ENCODE measurements at places on chromosomes 16 and 17.

- no peak for DNase-seq
Observed at GRCh38 chr17:6101706-6102105, 31.5 kb downstream of the WSCD1 start.

- DNase-seq = no peak
Observed at GRCh38 chr17:72004611-72005331, 116.0 kb upstream of the SOX9 start.

- no peak for DNase-seq
Observed at GRCh38 chr16:2966808-2967191, 2.3 kb upstream of the PAQR4 start.

DNA sequence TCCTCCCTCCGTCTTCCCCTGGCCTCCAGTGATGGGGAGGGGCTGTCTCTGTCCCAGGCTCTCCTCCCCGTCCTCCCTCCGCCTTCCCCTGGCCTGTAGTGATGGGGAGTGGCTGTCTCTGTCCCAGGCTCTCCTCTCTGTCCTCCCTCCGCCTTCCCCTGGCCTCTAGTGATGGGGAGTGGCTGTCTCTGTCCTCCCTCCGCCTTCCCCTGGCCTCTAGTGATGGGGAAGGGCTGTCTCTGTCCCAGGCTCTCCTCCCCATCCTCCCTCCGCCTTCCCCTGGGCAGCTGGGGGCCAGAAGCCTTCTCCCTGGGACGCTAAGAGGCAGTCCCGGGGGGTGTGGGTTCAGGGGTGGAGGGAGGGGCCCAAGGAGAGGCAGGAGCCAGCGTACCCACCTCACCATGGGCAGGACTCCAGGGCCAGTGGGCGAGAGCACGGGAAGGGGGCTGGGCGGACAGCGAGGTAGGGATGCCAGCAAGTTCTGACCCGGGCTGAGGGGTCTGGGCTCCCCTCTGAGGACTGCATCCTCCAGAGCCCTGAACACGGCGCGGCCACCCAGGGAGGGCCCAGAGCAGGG, 14.8 kb downstream of the UTS2R start:
- no peak for DNase-seq

DNA sequence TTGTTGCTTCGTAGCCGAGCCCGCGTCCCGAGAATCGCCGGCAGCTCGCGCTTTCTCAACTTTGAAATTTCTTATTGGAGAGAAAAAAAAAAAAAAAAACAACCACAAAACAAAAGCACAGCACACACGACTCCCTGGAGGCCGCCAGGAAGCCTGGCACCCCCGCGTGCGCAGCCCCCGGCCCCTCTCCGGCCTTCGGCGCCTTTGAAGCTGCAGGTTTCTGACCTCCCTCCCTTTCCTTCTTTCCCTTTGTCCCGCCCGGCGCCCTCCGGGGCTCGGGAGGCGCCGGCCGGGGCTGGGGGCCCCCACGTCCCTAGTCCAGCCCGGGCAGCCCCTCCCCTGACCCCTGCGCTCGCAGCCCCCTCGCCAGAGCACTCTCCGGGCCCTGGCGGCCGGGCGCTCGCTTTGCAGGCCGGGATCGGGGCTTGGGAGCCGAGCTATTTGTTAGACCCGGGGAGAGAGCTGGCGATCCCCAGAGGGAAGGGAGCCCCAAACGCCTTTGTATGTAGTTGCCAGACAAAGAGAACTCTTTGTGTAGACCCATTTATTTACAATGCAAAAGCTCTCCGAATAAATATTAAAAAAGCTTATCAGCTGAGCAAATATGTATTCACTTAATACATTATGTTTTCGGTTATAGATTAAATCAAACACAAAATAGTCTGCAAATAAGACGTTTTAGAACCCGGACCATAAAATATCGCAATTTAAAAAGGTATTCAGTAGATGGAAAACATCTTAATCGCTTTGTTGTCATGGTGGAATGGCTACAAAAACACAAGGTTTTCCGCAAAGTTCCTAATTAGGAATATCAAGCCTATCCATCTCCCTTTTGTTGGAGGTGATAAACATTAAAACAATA, 2.3 kb downstream of the BAHCC1 start:
- DNase-seq = no peak

- no peak for DNase-seq
Observed at GRCh38 chr17:79986411-79987186, 49.1 kb downstream of the TBC1D16 start.

DNA sequence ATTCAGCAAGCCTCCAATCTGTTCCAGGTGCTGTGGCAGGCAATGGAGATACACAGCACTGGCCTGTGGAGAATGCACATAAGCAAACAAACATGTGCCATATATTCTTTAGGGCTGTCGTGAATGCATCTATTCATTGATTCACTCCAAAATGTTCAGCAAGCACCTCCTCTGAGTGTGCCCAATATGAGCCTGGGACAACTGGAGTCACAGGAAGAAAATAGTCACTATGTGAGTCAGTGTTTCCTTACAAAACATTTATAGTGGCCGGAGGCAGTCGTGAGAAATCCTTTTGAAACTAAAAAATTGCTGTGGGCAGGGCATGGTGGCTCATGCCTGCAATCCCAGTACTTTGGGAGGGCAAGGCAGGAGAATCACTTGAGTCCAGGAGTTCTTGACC, 310.1 kb downstream of the CA10 start:
- DNase-seq = no peak

DNA sequence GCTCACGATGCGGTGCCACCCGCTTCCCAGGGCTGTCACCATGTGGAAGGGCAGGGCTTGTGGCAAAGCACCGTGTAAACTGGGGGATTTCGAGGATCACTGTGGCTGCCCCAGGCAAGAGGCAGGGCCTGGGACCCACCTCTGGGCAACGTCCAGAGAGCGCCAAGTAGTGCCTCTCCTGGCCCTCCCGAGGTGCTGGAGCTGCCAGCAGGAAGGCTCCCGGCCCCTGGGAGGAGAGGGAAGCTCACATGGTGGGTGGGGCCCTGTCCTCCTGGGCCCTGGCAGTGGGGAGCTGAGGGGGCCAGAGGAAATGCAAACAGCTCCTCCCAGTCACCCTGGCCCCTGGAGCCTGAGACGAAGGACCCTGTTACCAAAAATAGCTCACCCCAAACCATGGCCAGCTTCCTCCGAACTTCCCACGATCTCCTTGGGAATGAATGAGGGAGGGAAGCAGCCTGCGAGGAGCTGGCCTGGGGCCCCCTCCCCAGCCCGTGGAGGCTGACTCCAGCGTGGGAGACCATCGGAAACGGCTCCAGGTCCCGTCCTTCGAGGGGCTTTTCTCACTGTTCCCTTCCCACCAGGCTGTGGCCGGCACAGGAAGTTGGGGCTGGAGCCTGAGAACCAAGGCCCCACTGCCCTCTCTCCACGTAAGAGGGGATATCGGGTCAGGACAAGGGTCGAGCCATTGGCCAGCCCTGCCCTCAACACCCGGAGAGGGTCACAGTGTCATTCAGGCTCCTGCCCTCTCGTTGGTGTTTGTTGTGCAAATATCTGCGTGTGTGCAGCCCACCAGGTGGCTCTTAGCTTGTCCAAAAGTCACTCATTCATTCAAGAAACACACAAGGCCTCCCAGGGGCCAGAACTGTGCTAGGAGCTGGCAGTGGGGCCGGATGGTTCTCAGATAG, 17.7 kb downstream of the VASN start:
- no peak for DNase-seq
